RKO (cell line): ENCODE measurements at places on chromosomes 7 and 10.

- DNase-seq = peak; percentile 86
Observed at GRCh38 chr7:16801111-16801542, 3.7 kb downstream of the AGR2 start.

DNA sequence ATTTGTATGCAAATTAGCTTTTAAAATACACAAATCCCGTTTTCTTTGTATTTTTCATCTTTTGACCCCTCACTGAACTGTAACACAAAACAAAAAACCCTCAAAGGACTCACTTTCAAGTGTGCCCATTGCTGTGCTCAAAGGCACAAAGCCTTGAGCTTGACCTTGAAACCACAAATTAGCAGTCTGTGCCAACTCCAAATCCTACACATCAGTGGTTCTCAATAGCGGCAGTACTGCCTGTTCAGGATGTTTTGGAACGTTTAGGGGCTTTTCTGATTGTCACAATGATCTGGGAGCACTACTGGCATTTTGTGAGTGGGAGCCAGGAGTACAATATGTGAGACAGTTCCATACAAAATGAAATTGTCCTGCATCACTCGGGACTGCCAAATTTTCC, 55.5 kb downstream of the KDM7A start:
- no peak for DNase-seq

DNA sequence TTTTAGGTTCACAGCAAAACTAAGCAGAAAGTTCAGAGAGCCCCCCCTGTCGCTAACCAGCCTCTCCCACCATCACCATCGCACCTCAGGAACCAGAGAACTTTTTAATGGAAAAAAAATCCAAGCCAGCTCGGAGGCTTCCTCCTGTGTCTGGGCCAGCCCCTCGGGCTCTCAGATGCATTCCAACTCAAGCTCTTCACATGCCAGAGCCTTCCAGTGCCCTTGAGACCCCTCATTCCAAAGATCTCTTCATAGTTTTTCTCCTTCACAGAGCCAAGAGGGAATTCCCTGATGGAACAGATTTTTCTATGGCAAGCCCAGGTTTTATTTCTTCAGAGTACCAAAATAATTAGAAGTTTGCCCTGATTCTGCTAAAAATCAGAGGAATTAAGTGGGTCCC, 153.4 kb upstream of the LANCL2 start:
- no peak for DNase-seq

GRCh38 chr10:4285121-4285520, 500.1 kb upstream of the KLF6 start:
- DNase-seq = no peak

GRCh38 chr10:17153321-17153720, 23.7 kb upstream of the CUBN start:
- no peak for DNase-seq

DNA sequence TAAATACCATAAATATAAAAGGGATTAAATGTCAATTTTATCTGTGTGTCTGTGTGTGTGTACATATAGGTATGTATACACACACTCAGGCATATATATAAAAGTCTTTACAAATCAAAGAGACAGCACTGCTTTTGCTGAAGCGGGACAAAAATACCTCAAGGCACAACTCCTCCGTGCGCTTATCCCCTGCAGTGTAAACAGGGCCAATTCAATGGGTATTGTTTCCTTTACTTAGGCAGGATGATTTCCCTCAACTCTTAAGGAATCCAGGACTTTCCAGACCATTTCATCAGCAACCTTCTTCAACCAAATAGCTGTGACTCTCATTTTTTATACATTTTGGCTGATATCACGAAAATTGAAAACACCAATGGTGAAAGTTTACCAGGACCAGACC, 227.7 kb downstream of the CRPPA start:
- no peak for DNase-seq

DNA sequence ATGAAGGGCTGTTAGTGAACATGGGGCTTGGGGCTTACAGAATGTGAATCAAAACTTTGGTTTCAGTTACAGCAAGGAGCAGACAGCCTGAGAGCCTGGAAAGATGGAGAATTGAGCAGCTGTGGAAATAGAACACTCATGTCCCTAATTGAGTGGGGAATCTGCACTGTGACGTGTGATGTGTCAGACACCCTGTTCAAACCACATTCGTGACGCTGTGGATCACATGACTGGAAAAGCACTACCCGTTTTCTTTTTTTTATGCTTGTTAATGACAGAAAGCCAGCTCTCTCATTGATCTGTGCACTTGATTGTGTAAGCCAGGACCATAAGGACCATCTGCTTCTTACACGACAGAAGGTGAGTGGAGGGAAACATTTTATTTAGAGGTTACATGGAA, 15.1 kb upstream of the TBX20 start:
- DNase-seq = no peak
